ENCODE measurements at places on chromosomes 1 and 21.

GRCh38 chr1:45490121-45490625 is 790 bp downstream of the TESK2 start:
- DNase-seq: no peak

GRCh38 chr1:218933513-218933912 is 240.2 kb upstream of the LYPLAL1 start:
- DNase-seq: no peak

DNA sequence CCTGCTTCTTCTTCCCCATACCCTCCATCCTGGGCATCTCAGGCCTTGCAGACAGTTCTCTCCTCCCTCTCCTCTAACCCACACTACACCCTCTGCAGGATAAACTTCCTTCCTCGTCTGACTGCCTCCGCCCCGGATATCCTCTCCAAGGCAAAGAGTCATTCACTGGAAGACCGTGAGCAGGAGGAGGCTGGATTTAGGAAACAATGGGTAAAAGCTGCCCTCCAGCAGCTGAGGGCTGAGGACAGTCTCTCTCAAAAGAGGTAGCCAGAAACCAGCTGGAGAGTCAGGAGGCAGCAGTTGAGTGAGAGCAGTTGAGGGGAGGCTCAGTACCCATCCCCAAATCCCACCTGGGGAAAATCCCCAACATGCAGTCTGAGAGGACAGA is 1.4 kb downstream of the CSRP1 start:
- no peak for DNase-seq

DNA sequence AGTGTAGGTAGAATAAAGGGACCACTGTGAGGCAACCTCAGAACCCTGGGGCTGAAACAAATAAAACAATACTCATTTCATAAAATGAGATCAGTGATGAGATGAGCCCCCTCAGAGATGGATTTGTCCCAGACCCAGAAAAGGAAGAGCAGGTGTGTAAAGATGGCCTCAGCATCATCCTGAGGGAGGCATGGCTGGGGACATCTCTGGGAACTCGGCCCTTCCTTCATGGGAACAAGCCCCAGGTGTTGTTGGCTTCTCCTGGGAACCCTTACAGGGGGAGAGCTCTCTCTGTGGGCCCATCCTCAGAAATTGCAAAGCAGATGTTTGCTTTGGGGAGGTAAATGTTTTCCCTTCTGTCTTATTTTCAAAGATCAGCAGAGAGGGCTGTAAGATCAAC is 133.2 kb upstream of the USP24 start:
- no peak for DNase-seq

- no peak for DNase-seq
Observed at GRCh38 chr21:9738527-9738926, 782.9 kb upstream of the TPTE start.

DNA sequence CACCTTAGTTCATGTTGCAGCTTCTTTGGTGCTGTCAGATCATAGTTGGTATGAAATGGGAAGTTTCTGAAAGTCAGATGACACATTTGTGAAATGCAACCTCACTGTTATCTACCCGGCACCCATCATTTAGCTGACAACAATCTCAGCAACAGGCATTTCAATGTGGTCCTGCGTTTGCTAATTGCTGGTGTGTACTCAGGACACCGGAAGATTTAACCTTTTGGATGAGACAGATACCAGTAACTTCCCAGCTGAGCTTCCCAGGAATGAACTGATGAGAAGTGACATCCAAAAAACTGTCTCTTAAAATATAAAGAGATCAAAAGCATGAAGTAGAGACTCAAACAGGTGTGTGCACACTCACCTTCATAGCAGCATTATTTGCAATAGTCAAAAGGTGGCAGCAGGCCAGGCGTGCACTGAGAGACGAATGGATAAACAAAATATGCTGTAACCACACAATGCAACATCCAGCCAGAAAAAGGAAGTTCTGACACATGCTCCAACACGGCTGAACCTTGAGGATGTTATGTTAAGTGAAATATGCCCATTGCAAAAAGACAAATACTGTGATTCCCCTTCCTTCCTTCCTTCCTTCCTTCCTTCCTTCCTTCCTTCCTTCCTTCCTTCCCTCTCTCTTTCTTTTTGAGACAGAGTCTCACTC is 7.9 kb upstream of the CLDN14 start:
- no peak for DNase-seq

DNA sequence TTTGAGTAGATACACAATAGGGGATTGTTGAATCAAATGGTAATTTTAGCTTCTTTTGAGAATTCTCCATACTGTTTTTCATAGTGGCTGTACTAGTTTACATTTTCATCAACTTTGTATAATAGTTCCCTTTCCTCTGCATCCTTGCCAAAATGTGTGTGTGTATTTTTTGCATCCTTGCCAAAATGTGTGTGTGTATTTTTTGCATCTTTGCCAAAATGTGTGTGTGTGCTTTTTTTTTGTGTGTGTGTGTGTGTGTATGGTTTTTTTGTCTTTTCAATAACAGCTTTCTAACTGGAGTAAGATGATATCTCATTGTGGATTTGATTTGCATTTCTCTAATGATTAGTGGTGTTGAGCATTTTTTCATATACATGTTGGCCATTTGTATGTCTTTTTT is 105.4 kb downstream of the ATP6V1G3 start:
- no peak for DNase-seq

- DNase-seq: no peak
Observed at GRCh38 chr21:40011371-40011770, 144.1 kb downstream of the PCP4 start.

- DNase-seq: no peak
Observed at GRCh38 chr1:98496256-98496995, 165.1 kb upstream of the SNX7 start.

- no peak for DNase-seq
Observed at GRCh38 chr1:172680733-172681275, 21.9 kb downstream of the FASLG start.

- DNase-seq: no peak
Observed at GRCh38 chr1:54134295-54134694, 18.5 kb downstream of the CDCP2 start.

- DNase-seq: no peak
Observed at GRCh38 chr21:42760951-42761751, 107.7 kb downstream of the PDE9A start.

Data from activated T-cell treated with anti-CD3 and anti-CD28 coated beads, Interleukin-2, amount 50 U/mL, for 48 hours (primary cell).